ENCODE measurements at places on chromosomes 3 and 15. TPM values are rescaled to one million over a fixed set of nuclear protein-coding genes. Genes with fewer than 3 reads are reported as not detected.

The CCDC9B gene
- total RNA-seq: 168 TPM

DNA sequence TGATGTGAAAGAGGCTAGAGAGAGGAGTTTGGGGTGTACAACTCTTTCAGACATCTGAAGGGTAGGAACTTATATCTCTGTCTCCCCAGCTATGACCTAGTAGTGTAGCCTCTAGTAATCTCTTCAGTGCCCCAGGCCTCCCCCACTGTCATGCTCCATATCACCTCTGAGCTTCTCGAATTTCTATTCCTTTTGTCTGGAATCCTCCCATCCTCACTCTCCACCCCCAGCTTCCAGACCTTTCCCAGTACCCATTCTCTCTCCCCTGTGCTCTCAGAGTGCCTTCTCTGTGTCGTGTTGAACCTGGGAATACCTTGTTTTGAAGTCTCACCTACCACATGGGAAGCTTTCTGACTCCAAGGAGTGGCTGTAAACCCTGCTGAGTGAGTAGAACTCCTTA lies 3.6 kb upstream of the RBPMS2 start:
- H3K4me3 ChIP-seq: no peak overlapping the region
- no peaks in the 10 kb centered on the region for H3K36me3 ChIP-seq
- DNase-seq: no peak
- H3K4me1 ChIP-seq: no peaks in the 10 kb centered on the region

The PRR20G gene
- not detected for total RNA-seq

The EFHB gene
- 1.5 TPM for total RNA-seq

The CD200 gene
- total RNA-seq: 4.0 TPM

The KY gene
- not detected for total RNA-seq

The FAM174B gene
- total RNA-seq: 77.5 TPM

DNA sequence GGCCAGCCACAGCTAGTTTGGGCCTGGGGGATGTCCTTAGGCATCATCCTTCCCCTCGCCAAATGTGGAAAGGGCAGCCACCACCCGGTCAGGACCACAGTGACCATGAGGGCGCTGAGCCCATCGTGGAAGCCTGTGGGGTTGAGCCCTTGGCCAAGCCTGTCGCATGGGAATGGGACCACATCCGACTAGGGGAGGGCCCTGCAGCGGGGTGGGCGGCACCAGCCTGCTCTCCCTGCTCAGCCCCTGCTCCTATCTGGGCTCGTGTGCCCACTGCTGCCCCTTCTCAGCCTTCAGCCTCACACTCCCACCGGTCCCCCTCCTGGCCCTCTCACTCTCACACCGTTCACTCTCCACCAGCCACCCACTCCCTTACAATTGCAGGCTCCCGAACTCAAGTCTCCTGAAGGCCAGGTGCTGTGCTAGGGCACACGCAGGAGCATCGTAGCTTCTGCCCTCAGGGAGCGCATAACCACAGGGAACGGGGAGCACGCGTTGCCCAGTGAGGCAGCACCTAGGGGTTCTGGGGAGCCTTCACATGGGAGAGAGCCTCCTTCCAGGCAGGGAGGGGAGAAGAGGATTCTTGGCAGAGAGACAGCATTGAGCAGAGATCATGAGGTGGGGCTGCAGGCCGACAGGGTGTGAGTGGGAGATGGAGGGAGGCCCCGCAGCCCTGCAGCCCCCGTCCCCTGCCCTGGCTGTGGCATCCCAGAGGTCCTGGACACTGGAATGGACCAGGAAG lies 26.1 kb downstream of the LOXL1 start:
- H3K4me1 ChIP-seq: peaks cover 20% of the 10 kb centered on the region
- no peak overlapping the region for H3K4me3 ChIP-seq
- H3K27me3 ChIP-seq: no peaks in the 10 kb centered on the region
- H3K36me3 ChIP-seq: peaks cover 13% of the 10 kb centered on the region
- no peak overlapping the region for H3K27ac ChIP-seq

Measured in PC-9 (cell line).